ENCODE measurements at places on chromosomes 11 and 22.

DNA sequence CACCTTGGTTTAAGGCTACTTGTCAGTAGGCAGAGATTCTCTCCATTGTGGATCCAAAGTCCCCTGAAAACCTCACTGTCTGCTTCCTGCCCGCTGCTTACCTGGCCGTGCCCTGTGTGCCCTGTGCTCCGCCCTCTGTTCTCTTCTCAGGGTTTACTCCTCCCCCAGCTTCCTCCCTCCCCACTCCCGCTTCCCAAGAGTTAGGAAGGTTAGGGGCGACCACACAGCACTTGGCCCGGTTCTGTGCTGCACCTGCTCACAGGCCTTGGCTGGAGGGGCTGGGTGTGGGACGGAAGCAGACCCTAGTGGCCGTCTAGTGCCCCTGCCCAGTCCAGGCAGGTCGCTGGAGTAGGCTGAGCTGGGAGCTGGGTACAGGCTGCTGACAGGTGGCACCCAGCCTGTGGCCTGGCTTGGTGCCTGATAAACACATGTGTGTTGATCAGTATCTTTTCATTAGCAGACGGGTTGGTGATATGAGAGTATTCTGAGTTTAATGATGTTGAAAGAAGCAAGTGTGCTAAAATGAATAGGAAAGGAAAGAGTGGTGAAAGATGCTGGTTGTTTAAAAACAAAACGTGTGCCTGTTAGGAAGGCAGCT is 40.5 kb downstream of the GRAMD4 start:
- no peak for DNase-seq

DNA sequence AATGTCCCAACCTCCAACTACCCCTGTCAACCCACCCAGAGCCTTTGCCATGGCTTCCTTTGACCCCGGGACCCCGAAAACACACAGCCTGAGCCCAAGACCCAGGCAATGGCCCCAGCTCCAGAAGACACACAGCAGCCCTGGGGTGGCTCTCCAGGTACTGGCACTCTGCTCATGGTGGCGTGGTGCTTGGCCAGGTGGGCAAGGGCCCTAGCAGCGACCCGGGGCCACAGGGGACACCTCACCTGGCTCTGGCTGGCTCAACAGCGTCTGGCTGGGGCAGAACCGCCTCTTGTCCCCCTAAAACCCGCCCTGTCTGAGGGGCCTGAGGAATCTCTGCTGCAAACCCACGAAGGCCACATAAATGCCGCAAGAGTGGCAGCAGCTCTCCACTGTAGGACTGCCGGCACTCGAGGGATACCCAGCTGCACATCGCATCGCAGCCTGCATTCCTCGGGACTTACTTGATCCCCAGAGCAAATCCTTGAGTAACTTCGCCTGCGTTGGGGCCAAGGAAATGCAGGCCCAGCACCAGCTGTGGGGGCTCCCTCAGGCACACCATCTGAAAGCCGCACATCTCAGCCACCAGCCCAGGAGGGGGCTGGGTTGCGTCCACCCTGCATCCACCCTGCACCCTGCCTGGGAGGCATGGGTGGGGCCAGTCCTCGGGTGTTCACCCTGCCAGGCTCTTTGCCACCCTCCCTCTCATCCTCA is 23.1 kb upstream of the GNB1L start:
- no peak for DNase-seq

DNA sequence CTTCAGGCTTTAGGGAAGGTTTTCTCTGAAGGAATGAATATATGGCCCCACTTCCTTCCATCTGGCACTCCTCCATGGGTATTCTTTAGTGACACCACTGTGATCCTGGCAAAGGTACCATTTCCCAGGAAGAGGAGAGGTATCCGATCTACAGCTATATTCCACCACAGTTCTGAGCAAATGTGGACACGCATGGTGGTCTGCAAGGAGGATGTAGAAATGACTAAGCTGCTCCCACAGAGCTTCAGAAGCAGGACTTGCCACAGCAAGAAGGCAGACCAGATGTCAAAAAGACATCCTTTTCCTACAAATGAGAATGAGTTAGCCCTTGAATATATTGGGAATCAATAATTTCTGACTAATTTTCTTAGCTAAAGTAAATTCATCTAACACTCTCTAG is 45.5 kb downstream of the ARFGAP2 start:
- DNase-seq, result no peak

GRCh38 chr22:19579115-19579811 is 55.1 kb upstream of the CLDN5 start:
- DNase-seq, result no peak

DNA sequence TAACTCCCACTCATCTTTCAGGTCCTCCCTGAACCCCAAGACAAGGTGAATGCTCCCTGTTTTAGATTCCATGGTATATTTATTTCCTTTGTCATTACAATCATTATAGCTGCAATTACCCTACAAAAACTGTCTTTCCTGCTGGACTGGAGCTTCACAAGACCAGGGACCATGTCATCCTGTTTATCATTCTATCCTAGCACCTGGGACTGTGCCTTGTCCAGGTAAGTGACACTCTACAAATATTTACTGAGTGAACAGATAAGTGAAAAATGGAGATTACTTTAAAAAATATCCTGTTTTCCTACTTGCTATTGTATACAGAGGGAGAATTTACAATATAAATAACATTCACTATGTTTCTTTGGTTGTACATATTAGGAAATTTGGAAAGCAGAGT is 22.5 kb upstream of the ELF5 start:
- no peak for DNase-seq

DNA sequence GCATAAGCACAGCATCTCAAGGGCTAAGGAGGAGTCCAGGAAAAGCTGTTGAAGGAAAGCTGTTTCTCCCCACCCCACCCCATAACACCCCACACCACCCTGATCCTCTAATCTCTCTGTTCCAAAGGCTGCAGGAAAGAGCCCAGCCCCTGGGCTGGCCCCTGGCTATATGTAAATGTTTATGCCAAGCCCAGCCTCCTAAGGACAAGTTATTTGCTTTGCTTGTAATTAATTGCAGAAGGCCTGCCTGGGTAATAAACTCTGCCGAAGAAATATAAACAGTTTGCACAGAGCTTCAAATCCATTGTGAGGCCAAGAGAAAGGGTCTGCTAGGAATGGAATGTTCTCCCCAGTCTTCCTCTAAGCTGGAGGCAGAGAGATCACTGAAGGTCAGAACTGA is 21.2 kb downstream of the ARRB1 start:
- no peak for DNase-seq

- no peak for DNase-seq
Measured at GRCh38 chr22:31692186-31692886, 30.3 kb upstream of the PISD start.

DNA sequence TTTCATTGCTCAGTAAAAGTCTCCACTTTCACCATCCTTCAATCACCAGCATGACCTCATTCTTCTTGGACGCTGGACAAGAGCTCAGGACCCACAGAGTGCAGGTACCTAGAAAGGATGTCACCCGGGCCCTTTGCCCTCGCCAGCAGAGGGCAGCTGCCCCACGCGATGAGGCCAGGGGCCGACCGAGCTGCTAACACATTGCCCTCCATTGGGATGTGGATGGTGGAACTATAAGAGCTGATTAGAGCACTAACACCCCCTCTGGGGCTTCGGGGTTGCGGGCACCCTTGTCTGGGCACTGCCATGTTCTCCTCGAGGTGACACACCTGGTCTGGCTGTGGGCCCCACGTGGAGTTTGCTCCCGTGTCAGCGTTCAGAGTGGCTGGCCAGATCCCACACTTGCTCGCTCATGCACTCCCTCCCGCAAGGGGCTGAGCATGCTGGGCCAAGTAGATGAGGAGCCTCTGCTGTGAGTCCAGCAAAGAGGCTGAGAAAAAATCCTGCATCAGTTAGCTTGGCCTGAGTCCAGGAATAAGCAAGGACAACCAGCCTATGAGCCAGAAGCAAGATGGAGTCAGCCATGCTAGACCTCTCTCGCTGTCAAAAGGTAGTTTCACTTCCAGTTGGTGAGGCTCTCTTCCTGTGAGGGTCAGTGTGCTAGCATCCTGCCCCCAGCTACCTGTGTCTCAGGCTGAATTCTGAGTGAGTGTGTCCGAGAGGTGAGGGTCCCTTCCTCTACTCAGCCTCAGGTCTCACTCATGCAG is 9.8 kb downstream of the KRTAP5-6 start:
- DNase-seq, result no peak

GRCh38 chr22:32917577-32918354 is 116.3 kb downstream of the TIMP3 start:
- DNase-seq, result no peak

DNA sequence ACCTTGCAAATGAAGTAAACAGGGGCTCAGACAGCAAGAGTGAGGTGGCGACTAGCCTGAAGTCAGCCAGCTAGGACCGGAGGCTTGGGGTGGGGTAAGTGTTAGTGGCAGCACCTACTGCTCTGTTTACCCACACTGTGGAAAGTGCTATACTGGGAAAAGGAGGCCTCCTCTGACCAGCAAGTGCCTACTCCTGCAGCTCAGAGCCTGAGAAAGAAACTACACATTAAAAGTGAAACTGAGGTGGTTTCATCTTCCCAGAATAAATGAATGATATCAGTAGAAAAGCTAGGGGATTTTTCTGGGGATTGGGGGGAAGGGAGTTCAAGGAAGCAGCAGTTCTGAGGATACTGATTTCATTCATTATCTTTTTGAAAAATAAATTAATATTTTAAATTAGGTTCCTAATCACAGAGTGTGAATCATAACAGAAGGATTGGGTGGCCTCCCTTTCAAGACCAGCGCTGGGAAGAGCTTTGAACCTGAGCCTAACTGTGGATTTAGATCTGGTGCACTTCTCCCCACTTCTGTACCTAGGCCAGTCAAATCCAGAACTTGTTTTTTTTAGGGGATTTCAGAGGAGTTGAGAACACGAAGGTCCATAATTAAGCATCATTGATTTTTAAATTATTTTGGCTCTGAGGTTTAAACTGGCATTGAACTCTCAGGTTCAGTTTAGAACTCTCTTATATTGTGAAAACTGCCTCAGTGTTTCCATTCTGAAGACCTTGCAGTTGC is 48.1 kb upstream of the GRAMD1B start:
- DNase-seq, result no peak

DNA sequence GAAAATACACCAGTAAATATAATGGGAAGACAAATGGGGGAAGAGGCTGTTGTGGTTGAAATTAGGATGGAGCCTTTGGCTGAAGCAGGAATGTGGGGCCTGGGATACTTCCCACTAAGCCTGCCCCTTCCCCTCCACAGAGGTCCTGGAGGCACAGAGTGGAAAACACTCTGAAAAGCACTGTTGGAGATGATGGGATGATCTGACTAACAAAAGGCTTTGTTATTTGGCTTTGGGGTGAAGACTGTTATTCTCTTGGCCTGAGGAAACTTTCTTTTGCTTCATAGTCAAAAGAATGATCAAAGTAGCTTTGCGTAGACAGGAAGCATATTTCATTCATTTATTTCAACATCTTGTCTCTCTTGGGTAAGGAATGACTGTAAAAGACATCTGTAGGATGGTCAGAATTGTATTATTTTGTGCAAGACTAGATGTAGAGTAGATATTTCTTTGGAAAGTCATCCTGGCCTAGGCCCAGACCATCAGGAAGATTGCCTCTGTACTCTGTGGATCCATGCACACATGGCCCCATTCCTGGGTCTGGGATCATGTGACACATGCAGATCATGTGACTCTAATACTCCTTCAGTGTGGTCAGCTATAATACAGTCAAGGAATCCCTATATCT is 111.4 kb downstream of the SPON1 start:
- DNase-seq, result no peak

- no peak for DNase-seq
Measured at GRCh38 chr11:19493446-19494213, 219.0 kb upstream of the NAV2 start.

DNA sequence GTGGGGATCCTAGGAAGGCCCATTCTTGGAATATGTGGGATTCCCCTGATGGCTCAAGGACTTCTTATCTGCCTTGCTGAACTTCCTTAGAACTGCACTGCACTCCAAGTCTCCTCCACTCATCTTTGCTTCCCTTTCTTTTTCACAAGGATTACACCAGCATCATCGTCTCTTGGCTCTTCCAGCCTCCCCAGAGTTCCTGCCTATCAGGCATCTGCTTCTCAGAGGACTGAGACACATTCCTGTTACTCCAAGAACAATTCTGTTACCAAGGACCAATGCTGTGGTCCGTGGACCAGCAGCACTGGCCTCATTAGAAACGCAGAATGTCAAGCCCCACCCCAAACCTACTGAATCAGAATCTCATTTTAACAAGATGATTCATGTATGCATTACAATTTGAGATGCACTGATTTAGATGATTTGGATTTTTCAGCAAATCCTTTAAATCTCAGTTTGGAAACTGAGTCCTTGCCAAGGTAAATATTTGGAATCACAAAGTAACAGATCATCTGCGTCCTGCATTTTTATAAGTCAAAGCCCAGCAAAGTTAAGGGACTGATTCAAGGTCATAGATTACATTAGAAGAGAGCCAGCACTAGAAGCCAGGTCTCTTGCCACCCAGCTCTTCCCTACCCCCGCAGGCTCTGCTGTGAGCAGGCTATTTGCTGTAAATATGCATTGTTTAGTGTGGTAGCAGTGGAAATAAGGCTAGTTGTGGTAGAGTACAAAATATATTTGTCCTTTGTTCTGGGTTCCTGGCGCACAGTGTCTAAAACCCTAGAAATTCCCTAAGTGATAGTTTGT is 110.9 kb downstream of the SWAP70 start:
- no peak for DNase-seq

DNA sequence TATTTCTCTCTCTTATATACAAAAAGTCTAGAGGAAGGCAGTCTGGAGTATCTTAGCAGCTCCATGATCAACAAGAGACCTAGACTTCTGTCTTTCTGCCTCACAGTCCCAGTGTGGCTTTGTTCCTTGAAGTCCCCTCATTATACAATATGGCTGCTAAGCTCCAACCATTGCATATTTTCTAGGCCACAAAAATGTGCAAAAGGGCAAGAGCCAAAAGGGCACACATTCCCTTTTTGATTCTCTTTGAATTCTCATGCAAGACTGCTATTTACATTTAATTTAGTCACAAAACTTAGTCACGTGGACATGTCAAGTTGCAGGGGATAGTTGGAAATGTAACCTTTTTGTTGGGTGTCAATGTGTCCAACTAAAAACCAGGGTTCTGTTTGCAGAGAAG is 64.2 kb upstream of the OLFML1 start:
- DNase-seq, result no peak

GRCh38 chr11:3659595-3660515 is 11.3 kb downstream of the CHRNA10 start:
- no peak for DNase-seq

DNA sequence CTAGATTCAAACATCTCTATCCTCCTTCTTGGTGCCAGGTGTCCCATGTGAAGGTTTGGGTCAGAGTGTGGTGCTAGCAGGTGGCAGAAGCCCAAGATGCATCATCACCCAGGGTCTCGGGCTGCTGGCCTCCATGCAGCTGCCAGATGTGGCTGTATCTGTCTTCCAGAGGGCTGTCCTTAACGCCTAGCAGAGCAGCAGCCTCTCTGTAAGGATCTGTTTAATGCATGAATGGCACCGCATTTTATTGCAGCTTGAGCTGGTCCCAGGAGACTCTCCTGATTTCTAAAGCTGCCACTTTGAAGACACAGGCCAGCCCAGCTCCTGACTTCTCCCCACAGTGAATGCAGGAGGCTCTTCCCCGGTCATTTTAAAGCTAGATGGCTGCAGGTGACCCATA is 26.3 kb downstream of the SLC1A2 start:
- DNase-seq, result no peak

DNA sequence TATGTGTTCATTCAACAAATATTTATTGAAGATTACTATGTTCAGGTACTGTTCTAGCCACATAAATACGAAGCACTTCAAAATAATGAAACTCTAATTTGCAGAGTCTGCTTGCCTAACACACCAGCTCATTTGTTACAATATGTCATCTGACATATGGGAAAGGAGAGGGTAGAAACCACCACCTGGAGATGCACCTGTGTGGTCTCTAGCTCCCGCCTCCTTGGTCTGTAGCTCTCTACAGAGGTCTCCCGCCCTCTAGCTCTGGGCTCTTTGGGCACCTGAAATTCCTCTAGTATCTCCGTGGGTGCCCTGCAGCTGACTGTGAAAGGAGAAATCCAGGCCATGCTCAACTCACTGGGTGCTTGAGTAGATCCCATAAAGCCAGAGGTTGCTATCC is 51.4 kb upstream of the DBX1 start:
- no peak for DNase-seq

Measured in stimulated activated CD4-positive, alpha-beta T cell treated with anti-CD3 and anti-CD28 coated beads, Interleukin-1b, Interleukin-23, amount 100 ng/mL, for 24 hours (primary cell).